ENCODE measurements at places on chromosomes 5 and 9.

DNA sequence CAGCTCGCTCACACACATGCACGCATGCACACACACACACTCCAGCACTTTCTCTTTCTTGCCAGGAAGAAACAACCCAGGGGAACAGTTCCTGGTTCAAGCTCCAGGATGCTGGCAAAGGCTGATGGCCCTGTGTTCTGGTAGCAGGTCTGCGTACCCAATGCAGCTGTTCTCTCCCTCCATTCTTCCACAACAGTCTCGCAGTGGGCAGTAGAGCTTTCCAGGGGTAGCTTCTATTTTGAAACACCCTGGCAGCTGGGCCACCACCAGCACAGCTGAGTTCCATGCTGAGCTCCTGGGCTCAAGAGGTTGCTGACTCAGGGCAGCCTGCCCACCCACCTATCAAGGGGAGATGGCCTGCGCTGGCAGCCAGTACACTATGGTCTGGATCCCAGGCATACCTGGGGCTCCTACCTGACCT, 4.7 kb downstream of the VDAC1 start:
- no peak for DNase-seq

DNA sequence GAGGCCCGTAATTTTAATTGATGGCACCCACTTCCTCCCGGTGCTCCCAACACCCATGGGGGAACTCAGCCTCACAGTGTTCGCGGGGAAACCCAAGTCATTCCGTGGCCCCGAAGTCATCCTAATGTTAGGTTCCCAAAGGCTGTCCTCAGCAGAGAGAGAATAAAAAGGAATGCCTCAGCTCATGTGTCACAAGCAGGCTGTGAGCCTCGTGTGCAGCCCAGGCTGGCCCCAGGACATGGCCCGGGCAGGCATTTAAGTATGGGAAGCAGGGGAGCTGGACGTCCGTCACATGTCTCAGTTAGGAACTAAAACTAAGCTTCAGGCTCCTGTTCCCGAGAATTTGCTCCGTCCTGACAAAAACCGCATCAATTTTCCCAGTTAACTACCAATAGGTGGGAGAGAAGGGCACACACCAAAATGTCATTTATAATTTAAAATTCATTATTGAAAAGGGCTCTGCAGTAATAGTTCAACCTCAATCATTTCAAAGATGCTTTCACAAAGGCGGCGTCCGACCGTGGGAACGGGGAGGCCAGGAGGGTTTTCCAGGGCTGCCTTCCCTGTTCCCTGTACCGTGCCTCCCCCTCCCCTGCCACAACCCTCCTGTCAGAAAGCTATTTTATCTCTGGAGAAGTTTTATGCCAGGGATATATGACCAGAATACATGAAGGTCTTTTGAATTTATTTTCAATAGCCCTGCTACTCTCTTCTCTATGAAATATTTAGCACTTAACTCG, 137.3 kb downstream of the FSTL4 start:
- no peak for DNase-seq

- no peak for DNase-seq
Measured at GRCh38 chr9:4964540-4964939, 20.5 kb upstream of the JAK2 start.

DNA sequence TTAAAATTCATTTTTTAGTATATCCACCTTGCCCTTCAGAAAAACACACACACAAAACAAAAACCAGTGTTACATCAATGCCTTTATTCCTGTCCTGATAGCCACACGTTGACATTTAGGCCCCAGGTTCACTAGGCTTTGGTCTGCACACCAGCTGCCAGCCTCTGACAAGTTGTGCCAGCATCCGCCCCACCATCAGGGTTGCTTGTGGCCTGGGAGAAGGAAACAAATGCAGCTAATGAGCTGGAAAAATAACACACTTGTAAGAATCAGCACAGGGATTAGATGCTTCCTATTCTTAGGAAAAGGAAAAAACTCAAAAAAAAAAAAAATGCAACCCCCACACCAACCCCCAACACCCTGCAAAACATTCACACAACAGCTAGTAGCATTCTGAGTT, 404.0 kb upstream of the GRIA1 start:
- no peak for DNase-seq

DNA sequence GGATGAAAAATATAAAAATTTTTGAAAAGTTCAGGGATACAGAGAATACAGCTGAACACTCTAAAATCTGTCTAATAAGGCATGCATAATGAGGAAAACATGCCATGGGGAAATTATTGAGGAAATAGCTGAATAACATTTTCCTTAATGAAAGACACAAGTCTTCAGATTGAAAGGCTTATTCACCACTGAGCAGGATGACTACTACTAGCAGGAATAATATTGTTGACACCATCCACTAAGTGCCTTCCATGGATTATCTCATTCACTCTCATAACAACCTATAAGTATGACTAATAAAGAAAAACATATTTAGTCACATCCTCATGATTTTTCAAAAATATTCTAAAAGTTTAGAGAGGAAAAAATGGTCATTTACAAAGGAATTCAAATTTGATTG, 96.7 kb upstream of the FER start:
- DNase-seq, result no peak

- no peak for DNase-seq
Measured at GRCh38 chr5:141814064-141814964, 63.9 kb downstream of the PCDH1 start.

- no peak for DNase-seq
Measured at GRCh38 chr5:19169426-19169825, 818.6 kb downstream of the CDH18 start.

All from NCI-H187 treated with DMSO at 0.1 percent for 48 hours (cell line).